ENCODE measurements at places on chromosomes 16 and 17. TPM values are rescaled to one million over a fixed set of nuclear protein-coding genes. Genes with fewer than 3 reads are reported as not detected.

- no peak for DNase-seq
These were observed 46.9 kb downstream of the NFATC3 start for GRCh38 chr16:68131813-68132706.

Gene FAM20A
- total RNA-seq = not detected

Gene ZNF646
- 24.2 TPM for total RNA-seq

- DNase-seq = no peak
These were observed 15.7 kb upstream of the NLRP1 start for GRCh38 chr17:5600041-5600440.

DNA sequence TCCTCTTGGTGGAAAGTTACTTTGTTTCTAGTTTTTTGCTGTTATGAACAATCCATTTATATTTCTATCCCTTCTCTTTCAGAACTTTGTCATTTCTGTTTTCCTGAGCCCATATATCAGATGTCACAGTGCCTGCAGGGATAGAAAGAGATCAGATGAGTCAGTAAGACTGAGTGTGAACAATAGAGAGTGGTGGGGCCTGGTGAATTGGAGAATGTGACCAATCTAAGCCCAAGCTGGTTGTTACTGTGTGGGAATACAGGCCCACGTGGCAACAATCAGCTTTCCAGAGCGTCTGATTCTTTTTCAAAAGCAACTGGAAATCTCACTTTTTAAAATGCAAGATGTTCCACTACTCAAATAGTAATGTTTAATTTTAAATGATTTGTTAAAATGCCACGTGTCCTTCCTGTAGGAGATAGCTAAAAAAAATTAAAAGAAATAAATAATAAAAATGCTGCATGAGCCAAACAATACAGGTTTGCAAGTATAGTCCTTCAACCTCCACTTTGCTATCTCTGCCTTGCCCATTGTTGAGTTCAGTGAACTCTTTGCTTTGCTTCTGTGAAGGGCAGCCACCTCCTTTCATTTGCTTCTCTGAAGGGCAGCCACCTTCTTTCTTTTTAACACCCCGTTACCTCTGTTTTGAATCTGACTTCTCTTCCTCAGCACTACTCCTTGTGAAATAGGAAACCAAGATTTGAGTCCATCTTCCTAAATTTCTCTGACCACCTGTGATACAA, 9.6 kb downstream of the DCTN5 start:
- no peak for DNase-seq

GRCh38 chr16:4847774-4848587, 700 bp downstream of the UBN1 start:
- DNase-seq = peak; percentile 67

DNA sequence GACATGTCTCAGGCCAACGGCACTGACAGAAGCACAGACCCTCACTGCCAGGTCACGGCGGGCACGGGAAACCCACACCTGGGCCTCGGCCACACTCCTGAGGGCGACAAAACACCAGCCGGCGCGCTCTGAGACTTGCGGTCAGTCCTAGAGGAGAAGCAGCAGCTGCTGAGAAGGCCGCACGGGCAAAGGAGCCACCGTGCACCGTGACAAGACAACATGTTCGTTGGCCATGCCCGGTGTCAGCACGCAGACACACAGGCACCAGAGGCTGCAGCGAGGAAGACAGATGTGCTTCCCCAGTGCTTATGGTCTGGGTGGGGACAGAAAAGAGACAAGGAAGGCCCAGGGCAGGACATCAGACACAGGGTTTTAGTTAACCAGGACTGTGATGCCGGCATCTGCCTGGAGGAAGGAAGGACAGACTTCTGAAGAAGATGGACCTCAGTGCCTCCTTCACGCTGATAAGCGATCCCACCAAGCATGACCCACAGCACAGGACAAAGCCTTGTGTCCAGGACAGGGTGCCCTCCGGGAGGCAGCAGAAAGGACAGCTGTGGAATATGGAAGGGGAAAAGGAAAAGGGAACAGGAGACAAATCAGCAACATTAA, 84.0 kb downstream of the ANKRD11 start:
- no peak for DNase-seq

DNA sequence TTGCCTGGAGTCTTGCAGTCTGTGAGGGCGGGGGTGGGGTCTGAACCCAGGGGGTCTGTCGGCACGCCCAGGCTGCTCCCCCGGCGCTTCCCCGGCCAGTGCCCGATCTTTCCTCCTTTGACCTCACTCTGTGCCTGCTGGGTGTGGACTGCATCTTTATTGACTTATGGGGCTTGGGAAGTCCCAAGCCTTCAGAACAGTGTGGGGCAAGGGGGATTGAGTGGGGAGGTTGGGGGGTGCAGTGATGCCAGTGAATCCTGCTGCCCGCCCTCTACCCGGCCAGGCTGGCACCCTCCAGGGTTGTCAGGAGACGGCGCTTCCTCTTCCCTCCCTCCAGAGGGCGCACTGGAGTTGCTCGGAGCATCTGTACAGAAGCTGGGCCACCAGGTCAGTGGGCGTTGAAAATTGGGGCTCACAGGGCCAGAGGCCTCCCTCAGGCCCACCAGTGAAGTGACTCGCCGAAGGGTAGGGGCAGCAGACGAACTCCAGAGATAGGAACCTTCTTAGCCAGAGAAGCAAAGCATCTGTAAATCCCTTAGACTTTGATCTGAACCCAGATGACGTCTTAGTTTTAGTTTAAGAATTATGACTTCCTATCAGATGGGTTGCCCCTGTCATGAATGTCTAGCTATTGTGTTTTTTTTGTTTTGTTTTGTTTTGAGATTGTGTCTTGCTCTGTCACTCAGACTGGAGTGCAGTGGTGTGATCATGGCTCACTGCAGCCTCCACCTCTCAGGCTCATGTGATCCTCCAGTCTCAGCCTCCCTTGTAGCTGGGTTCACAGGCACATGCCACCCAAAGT, 184.8 kb upstream of the CIBAR2 start:
- DNase-seq = peak; percentile 67

- no peak for DNase-seq
These were observed 18.1 kb upstream of the MTSS2 start for GRCh38 chr16:70703835-70704381.

DNA sequence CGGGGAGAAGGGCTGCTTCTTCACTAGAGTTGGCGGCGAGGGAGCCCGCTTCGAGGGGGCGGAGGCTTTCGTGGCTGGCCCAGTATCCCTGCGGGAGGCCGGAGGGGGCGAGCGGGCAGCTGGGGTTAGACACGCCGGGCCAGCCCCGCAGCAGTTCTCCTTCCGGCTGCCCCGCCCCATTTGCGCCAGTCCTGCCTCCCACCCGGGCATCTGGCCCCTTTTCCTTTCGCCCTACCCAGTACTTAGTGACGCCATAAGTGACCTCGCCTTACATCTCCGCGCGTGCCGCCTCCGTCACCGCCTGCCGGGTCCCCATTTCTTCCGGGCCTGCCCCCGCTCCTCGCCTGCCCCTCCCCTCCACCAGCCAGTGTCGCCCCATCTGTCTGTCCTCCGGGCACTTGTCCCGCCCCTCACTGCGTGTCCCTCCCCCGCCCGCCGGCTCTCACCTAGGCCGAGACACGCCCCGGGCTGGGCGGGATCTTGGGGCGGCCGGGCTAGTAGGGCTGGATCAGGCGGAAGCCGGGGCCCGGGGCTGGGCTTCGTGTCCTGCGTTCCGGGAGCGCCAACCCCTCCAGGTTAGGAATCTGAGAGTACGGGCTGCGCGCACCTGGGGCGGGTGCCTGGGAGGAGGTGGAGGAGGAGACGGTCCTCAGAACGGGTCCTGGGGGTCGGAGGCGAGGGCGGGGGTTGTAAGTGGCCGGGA, 14.3 kb downstream of the SPATA32 start:
- peak; percentile 100 for DNase-seq

- DNase-seq = no peak
These were observed 451 bp downstream of the IL32 start for GRCh38 chr16:3065742-3066439.

DNA sequence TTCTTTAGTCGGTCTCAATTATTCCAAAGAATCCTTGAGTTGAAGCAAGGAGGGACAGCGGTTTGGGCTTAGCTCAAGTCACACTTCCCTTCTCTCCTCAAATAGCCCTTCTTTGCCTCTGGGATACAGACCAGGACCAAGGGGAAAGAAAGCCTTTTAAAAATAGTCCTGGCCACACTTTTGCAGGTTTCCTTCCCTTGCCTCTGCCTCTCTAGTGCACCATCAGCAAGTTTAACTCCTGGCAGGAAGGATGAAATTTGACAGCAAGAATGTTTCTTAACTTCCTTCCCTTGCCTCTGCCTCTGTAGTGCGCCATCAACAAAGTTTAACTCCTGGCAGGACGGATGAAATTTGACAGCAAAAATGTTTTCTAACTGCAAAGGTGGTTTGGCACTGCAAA, 7.2 kb upstream of the G6PC1 start:
- no peak for DNase-seq

Gene NXN
- total RNA-seq = 14.0 TPM

Gene TMEM114
- not detected for total RNA-seq

GRCh38 chr16:21694609-21695008, 30.8 kb downstream of the OTOA start:
- DNase-seq = no peak

Gene CES4A
- total RNA-seq = 19.3 TPM
